ENCODE measurements at places on chromosomes 11 and 22. TPM values are rescaled to one million over a fixed set of nuclear protein-coding genes. Genes with fewer than 3 reads are reported as not detected.

Gene BTBD18
- not detected for total RNA-seq

Gene E2F8
- total RNA-seq = 7.3 TPM

Gene OR52A1
- total RNA-seq = not detected

Gene EXPH5
- total RNA-seq = 8.8 TPM

Gene PEX16
- 8.0 TPM for total RNA-seq

Gene OR51E1
- 1.9 TPM for total RNA-seq

Gene CHRNA10
- not detected for total RNA-seq

Gene LARGE1
- total RNA-seq = 18.3 TPM

Gene CLDN5
- 147 TPM for total RNA-seq

Gene FZD4
- 59.5 TPM for total RNA-seq

Gene OR8D1
- 0.10 TPM for total RNA-seq

Gene IFTAP
- total RNA-seq = 31.4 TPM

Gene KCNQ1
- 2.6 TPM for total RNA-seq

Gene MFNG
- 8.7 TPM for total RNA-seq

Gene CECR2
- total RNA-seq = 10.4 TPM

Gene TEX54
- total RNA-seq = not detected

Gene KCNJ11
- total RNA-seq = 28.6 TPM

Gene GNAZ
- total RNA-seq = 4.4 TPM

Gene ALX4
- 4.1 TPM for total RNA-seq

Gene TCN1
- 40.5 TPM for total RNA-seq

Gene FOLR2
- 5.6 TPM for total RNA-seq

Gene PYGM
- total RNA-seq = 584 TPM

Data from tongue (tissue), 3 donors.